ENCODE measurements at places on chromosomes 2 and 18.

GRCh38 chr2:10588931-10589330 is 100.8 kb downstream of the NOL10 start:
- ATAC-seq = no peak

DNA sequence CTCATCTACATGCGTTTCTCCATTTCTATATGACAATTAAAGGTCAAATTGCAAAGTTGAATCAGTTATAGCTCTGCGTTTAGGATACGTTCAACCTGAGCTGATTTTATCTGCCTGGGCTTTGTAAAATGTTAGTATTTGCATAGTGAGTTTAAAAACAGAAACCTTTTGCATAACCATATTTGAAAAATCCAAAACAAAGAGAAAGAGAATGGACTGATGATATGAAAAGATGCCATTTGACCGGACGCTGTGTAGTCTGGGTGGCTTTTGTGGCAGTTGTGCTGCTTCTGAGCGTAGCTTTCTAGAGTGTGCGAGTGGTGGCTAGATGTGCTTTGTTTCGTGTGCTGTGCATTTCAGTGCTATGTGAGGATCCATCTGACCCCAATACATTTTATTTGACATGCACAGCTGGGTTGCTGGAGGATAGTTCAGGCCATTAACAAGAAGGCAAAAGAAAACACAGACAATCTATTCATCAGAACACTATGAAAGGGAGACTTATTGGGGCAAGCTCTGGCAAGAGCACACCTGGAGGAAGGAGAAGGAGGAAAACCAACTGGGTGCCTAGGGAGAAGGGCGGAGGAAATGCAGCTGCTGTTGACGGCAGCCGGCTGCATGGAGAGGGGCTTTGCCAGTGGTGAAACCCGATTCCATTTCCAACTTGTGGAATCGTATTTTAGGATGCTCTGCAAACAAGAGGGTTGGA is 126.8 kb downstream of the ACOXL start:
- peak; percentile 27 for ATAC-seq

- no peak for ATAC-seq
Measured at GRCh38 chr2:9613291-9613690, 17.5 kb downstream of the YWHAQ start.

- no peak for ATAC-seq
Measured at GRCh38 chr18:21911551-21911950, 171.0 kb downstream of the MIB1 start.

GRCh38 chr18:24362757-24363156 is 34.9 kb downstream of the OSBPL1A start:
- no peak for ATAC-seq

- no peak for ATAC-seq
Measured at GRCh38 chr2:173119069-173119807, 43.6 kb downstream of the MAP3K20 start.

GRCh38 chr2:69733342-69734034 is 8.4 kb upstream of the ANXA4 start:
- no peak for ATAC-seq

- ATAC-seq = no peak
Measured at GRCh38 chr2:158097481-158097880, 4.2 kb upstream of the UPP2 start.

DNA sequence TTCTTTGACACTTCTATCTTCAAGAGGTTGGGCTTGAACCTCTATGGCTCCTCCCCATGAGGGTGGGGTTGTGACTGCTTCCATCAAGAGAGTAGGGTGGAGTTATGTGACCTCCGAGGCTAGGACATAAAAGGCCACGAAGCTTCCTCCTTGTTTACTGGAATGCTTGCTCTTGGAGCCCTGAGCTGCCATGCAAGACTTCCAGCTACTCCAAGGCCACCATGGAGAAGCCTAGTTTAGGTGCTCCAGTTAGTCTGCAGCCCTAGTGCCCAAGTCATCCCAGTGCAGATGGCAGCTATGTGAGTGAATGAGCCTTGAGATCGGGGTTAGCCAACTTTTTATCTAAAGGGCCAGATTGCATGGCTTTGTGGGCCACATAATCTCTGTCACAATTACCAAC is 2.4 kb upstream of the MERTK start:
- no peak for ATAC-seq

GRCh38 chr18:58222432-58223125 is 178.6 kb downstream of the NEDD4L start:
- ATAC-seq = no peak

DNA sequence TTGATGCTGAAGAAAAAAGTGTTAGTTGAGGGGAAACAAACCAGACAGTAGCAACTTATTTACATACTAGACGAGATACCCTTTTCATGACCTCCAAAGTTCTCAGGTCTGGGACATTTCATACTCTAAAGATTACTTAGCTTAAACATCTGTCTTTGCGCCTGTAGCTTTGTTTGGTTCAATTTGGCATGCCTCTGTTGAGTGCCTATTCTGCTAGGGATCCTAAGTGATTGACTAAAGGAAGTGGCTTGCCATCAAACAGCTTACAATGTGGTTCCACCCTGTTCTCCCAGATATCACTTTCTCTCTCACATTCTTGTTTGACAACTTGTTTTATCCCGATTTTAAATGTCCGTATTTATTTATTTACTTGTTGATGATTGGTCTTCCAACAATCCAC is 488.8 kb downstream of the PARD3B start:
- no peak for ATAC-seq

DNA sequence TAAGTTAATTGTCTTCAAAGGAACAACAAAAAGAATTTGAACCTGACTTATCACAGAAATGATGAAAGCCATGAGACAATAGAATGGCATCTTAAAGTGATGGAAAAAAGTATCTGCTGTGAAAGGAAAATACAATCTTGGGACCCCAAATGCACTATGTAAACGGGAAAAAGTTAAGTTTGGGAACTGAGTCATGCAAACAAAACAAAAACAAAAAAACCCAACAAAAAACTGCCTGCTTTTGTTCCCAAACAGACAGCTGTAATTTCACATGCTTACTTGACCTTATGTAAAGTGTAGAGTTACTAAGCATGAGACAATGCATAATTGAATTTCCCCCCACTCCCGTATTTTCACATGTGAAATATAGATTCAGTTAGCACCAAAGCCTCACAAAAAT is 122.1 kb upstream of the RBMS1 start:
- ATAC-seq = no peak

- ATAC-seq = no peak
Measured at GRCh38 chr2:136230464-136230863, 112.5 kb upstream of the CXCR4 start.

DNA sequence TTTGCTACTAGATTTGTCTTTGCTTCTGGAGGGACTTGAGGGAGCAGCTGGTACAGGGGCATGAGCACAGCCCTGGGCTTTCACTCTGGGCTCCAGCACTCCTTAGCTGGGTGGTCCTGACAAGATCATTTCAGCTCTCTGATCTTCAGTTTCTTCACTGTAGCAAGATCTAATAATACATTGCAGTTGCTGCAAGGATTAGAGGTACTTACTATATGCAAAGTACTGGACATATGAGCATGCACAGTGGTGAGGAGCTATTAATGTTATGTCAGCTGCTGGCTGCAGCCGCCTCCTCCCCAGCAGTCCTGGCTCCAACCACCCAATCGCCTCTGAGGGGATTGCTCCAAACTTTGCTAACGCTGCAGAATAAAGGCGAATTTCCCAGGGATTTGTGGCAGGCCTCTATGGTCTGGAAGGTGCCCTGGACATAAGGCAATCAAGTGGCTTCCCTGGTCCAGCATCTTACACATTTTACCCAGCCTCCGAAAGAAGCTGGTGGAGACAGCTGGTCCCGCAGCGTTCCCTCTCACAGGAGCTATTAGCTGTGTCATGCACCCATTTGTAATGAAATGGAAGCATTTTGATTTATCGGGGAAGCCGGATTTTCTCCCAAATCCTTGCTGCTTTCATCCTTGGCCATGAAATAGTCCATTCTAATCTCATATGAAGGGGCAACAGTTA is 96.7 kb downstream of the RHOB start:
- no peak for ATAC-seq

GRCh38 chr2:150513647-150514046 is 26.2 kb upstream of the RND3 start:
- ATAC-seq = no peak

GRCh38 chr2:137964066-137964858 is at the start of gene HNMT:
Gene HNMT, plus strand, starts transcription at chr2:137964473. Its CDS starts 19 bp downstream, at chr2:137964492.
- no peak for ATAC-seq

GRCh38 chr2:52342458-52342857 is 1310.5 kb upstream of the NRXN1 start:
- ATAC-seq = no peak

DNA sequence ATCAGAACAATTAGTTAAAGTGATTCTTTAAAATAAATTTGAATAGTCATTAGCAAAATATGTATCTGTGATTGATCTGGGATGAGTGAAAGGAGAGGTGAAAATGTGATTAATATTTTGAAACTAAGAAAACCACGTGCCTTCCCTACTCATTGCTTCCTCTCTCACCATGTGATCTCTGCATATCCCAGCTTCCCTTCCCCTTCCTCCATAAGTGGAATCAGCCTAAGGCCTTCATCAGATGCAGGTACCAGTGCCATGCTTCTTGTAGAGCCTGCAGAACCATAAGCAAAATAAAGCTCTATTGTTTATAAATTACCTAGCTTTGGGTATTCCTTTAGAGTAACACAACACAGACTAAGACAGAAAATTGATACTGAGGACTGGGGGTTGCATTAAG is 11.2 kb upstream of the STAT1 start:
- no peak for ATAC-seq

- ATAC-seq = no peak
Measured at GRCh38 chr18:68520406-68521075, 194.4 kb downstream of the TMX3 start.

DNA sequence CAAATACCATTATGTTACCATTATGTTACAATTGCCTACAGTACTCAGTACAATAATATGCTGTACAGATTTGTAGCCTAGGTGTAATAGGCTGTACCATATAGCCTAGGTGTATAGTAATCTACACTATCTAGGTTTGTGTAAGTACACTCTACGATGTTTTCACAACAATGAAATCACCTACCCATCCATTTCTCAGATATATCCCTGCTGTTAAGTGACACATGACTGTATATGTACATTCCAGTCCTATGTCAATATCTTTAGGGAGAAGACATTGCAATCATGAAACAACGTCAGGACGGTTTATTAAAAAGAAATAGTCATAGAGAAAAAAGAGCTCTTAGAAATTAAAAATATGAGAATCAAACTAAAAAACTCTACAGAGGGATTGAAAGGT is 119.0 kb upstream of the CDC42EP3 start:
- no peak for ATAC-seq

GRCh38 chr18:36558234-36558633 is 260.7 kb downstream of the FHOD3 start:
- no peak for ATAC-seq

GRCh38 chr2:159195697-159196096 is 90.8 kb downstream of the WDSUB1 start:
- no peak for ATAC-seq

DNA sequence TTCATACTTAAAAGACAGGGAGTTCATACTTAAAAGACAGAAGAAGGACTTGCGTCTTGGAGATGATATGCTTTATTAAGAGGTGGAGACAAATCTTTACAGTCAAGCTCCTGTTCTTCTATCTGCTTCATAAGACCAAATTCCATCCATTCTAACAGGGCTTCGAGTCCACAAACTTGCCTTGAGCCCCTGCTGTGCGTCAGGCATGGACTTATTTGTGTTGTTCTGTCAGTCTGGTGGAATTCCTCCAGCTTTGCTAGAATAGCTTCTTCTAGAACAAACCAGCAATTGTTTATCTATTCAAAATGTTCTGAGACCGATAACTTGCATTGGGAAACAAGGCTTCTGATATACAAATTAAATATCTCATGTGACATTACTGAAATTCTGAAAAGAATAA is 73.9 kb upstream of the SOX11 start:
- no peak for ATAC-seq

DNA sequence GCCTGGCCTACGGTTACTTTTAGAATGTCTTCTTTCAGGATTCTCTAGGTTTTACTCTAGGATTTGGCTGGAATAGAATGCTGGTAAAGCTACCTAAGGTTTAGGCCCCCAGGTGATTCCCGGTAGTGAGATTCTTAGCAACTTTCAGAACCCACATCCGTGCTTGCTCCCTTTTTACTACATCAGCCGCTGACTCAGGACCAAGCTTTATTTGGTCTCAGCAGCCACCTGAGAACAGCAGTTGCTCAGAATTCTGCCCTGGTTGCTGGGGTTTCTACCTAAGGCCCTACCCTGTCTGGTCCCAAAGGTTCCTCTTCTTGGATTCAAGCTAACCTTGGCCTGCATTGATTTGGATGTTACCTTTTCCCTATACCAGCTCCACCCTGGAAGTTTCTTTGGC is 36.1 kb upstream of the NDUFV2 start:
- peak; percentile 56 for ATAC-seq

DNA sequence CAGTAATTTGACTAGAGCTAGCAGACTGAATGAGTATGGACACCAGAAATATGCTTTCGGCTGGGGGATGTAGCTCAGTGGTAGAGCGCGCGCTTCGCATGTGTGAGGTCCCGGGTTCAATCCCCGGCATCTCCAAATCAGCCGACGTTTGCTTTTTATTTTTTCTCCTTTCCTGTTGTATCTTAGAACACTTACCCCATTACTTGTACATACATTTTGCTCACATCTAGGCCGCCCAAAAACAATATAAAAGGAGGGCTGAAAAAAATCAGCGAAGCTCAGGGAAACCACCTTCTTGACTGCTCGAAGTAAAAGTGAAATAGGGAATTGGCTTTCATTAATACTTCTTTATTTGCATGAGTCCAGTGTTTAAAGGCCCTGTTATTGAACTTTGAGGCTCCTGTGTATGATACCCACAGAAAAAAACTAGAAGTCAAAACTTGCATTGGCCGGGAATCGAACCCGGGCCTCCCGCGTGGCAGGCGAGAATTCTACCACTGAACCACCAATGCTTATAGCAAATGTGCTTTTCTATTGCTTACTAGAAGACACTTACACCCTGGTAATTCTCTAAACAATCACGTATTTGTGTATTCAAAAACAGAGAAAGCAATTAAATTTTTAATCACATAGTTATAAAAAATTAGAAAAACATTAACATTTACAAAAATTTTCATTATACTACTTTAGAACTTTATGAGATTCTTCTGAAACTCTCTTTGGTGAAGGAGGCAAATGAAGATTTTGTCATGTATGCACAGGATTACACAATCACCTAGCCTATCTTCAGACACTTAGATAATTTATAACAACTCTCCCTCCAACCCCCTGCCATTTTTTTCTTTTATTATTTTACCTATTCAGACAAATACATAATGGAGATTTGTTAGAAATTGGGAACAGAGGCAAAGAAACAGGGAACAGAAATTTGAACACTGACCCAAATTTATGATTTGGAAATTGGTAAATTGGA is 35.2 kb upstream of the GPD2 start:
- peak; percentile 74 for ATAC-seq

- peak; percentile 58 for ATAC-seq
Measured at GRCh38 chr2:201260302-201260800, at the start of gene CASP8. Gene CASP8, plus strand, starts transcription at chr2:201260536. Its CDS starts 5,951 bp downstream, at chr2:201266487.

GRCh38 chr18:35968278-35968880 is 4.1 kb upstream of the RMP24 start:
- ATAC-seq = no peak

Measured in activated CD4-positive, CD25-positive, alpha-beta regulatory T cell treated with anti-CD3 and anti-CD28 coated beads, Interleukin-2, amount 50 U/mL, for 24 hours (primary cell).